CD4-positive, alpha-beta T cell treated with Interferon gamma for 1 hour (primary cell): ENCODE measurements at places on chromosomes 4 and X.

DNA sequence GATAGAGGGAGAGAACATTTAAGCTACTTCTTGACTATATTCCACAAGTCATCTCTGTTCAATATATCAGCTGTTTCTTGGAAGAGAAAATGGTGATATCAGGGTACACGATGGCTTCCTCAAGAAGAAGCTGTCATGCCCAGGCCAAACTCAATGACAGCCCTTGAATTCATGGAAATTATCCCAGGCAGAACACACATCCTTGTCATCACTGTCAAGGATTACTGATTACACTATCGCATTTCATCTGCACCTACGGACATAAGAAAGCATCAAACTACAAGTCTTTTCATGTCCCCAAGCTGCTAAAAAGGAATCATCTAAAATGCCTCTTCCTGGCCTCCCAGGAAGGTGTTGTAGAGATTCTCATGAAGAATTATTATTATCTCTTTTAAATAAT lies 165.2 kb upstream of the SLC7A11 start:
- DNase-seq = no peak

DNA sequence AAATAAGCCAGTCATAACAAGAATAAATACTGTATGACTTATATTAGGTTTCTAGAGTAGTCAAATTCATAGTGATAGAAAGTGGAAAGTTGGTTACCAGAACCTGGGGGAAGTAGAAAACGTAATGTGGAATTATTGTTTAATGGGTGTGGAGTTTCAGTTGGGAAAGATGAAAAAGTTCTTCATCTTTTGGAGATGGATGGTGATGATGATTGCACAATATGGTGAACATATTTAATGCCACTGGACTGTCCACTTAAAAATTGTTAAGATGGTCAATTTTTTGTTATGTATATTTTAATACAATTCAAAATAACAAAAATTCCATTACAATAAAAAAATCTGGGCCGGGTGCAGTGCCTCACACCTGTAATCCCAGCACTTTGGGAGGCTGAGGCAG lies 289.6 kb downstream of the ZIC3 start:
- DNase-seq = no peak

DNA sequence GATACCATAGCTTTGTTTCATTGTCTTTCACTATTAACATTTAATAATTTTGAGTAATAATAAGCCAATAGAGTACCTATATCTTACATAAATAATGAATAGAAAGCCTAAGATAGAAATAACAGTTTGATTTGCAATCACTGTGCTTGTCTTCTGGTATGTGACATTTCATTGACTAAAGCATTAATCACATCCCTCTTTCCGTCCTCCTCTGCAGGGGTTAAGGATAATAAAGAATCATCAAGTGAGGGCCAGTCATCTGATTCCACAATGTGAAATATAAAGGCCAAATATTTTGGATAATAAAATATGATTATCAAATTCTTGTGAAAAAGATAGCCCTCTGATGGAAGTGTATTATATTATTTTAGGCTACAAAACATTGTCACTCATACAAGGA lies 2073.4 kb downstream of the ARAP2 start:
- no peak for DNase-seq

GRCh38 chr4:119184128-119184527 lies 28.4 kb upstream of the USP53 start:
- DNase-seq = no peak

GRCh38 chr4:39614487-39615162 lies 24.0 kb downstream of the SMIM14 start:
- DNase-seq = no peak

GRCh38 chrX:124289443-124289842 lies 43.0 kb upstream of the TEX13D start:
- DNase-seq = no peak

GRCh38 chr4:147325571-147325981 lies 155.3 kb upstream of the EDNRA start:
- DNase-seq = no peak

DNA sequence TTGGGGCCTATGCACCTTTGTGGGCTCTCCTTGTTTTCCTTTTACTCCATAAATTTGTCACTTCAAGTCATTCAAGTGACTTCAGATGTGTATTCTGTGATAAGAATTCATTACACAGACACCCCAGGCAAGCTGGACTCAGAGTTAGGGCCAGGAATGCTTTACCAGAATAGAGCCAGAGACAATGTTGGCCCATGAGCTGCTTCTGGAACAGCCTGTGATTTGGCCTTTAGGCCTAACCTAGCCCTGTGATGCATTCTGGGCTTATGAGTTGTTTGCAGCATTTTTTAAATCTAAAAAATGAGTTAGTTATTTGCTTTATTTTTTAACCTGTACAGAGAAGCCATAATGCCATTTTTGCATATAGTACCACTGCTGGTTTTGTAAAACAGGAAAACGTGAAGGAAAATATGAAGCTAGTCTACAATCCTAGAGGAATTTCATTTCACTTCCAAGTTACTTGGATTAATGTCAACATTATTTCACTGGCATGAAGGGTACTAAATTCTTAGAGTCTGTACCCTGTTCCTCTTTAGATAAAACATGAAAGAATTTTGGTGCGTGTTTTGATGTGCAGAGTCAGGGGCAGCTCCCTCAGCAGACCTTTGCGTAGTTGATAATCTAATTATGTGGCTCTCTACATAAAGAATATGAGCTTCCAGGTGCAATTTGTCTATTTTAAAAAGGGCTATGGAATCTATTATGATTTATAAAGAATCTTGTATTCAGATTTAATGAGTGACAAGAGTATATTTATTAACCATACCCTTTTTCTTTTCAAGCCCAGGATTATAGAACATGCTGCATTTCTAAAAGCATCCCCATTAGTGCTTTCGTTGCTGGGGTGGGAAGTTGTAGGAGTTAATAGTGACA lies 84.7 kb downstream of the ARHGAP10 start:
- DNase-seq = no peak

GRCh38 chrX:51461053-51462044 lies 35.0 kb downstream of the NUDT11 start:
- DNase-seq = no peak

DNA sequence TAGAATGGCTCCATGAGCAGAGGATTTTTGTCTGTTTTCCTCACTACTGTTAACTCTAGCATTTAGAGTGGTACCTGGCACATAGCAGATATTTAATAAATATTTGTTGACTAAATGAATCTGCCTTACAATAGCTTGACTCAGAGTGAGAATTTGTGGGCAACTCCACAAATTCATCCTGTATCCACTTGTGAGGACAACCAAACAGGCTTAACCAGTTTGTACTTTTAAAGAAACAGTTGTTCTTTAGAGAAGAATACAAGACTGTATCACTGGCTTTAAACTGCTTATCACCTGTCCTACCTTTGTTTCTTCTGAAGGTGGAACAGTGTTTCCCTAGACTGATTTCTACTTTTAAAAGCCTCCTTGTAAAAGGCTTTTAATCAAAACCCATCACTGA lies 141.3 kb upstream of the SH3RF1 start:
- no peak for DNase-seq

- no peak for DNase-seq
These were observed 15.3 kb downstream of the CTAG1B start for GRCh38 chrX:154603438-154604430.

- DNase-seq = no peak
These were observed 137.9 kb upstream of the NALF2 start for GRCh38 chrX:69366183-69366582.

DNA sequence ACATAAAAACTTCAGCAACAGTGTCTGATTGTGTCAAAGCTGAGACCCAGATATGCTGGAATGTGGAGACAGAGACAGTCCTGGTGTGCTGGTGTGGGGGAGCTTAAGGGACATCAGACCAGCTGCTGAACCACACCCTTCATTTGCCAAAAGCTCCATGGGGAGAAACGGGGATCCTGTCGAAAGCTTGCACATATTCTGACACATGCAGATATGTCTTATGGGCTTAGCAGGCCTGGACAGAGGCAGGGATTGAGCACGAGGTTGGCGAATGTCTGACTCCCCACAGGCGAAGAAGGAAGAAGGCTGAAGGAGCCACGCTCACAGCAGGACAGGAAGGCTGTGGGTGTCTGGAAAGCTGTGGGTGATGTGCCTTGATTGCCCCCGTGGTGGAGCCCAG lies 72.1 kb upstream of the ACSL1 start:
- no peak for DNase-seq

DNA sequence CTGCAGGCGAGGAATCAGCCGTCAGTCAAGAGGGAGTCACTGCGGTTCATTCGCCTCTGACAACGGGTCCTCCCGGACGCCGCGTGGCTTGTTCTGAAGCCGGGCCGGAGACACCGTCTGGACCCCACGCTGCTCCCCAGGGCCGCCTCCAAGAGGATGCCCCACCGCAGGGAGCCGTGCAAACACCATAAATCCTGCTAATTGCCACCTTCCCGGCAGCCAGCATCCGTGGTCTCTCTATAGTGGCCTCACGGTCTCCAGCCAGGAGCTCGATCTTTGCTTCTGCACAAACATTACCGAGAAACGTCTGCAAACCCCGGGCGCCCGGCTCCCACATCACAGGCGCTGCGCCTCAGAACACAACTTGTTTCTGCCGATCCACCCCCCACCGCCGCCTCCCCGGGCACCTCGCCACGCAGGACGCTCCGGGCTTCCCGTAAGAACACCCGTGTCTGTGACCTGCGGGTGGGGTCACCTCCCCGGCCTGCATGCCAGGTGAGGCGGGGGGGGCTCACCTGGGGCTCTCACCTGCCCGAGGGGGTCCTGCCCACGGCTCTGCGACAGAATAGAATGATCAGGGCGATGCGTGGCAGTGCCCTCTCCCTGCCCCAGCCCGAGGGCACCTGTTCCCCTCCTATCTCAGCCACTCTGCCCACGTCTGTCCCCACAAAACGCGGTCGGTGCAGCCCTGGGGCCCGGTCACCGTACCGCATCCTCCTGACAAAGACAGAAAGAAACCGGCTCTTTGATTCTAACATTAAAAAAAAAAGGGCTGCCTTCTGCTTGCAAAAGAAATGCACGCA lies 32.4 kb upstream of the PPP2R3B start:
- no peak for DNase-seq

DNA sequence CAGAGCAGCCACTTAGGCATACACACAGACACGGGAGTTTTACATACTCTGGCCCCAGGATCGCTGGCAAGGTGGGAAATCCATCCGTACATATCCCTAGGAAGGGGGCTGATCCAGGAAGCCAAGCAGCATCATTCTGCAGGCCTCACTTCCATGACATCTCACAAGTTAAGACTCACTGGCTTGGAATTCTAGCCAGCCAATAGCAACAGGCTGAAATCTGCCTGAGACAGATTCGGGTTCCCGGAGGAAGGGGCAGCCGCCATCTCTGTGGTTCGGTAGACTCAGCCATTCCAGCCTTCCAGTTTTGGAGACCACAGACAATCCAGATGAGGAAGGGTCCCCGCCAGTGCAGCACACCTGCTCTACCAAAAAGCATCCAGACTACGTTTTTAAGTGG lies 31.3 kb downstream of the SOWAHB start:
- DNase-seq = no peak

DNA sequence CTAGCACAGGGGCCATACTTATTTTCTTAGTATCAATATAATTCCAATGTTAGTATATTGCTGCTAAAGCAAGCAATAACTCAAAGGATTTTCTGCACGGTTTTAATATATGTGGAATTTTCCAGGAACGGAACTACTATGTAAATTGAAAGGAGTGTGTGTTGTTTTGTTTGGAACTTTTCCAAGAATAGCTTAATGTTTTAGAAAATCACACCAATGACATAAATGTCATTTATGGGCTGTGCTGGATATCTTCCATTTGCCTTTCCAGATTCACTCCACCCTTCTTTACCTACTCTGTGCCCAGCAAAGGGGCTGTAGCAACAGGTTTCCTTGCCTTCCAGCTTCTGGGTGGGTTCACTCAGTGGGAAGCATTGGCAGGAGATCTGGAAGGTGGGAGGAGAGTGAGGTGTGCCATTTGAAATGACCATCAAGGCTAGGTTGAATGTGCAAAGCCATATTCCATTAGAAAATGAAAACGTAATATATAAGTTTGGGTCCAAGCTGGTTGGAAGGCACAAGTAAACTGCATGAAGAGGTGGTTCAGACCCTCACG lies 25.2 kb upstream of the ZFX start:
- no peak for DNase-seq
